Activated T-cell treated with anti-CD3 and anti-CD28 coated beads, Interleukin-2, amount 50 U/mL, for 72 hours (primary cell): ENCODE measurements at places on chromosomes 4 and X. TPM values are rescaled to one million over a fixed set of nuclear protein-coding genes. Genes with fewer than 3 reads are reported as not detected.

- peaks cover 15% of the 10 kb centered on the region for H3K27me3 ChIP-seq
- no peak overlapping the region for H3K4me3 ChIP-seq
- H3K36me3 ChIP-seq, result peaks cover 2% of the 10 kb centered on the region
- no peaks in the 10 kb centered on the region for H3K4me1 ChIP-seq
Observed at GRCh38 chr4:68209003-68209402, 36.5 kb downstream of the TMPRSS11B start.

GRCh38 chr4:102564399-102565059 lies 63.4 kb downstream of the NFKB1 start:
- H3K27ac ChIP-seq, result peak overlapping the region; percentile 10
- DNase-seq, result peak; percentile 40
- peaks cover 14% of the 10 kb centered on the region for H3K4me1 ChIP-seq
- H3K36me3 ChIP-seq, result peaks cover 21% of the 10 kb centered on the region
- no peaks in the 10 kb centered on the region for H3K27me3 ChIP-seq

GRCh38 chrX:12936947-12937346 lies 30.5 kb downstream of the TLR8 start:
- H3K36me3 ChIP-seq, result no peaks in the 10 kb centered on the region
- peaks cover 61% of the 10 kb centered on the region for H3K27me3 ChIP-seq
- no peaks in the 10 kb centered on the region for H3K4me1 ChIP-seq
- DNase-seq, result no peak
- no peak overlapping the region for H3K4me3 ChIP-seq
- no peak overlapping the region for H3K27ac ChIP-seq

Gene FAM184B
- total RNA-seq, result not detected

- H3K36me3 ChIP-seq, result no peaks in the 10 kb centered on the region
- no peak for DNase-seq
- H3K4me3 ChIP-seq, result no peak overlapping the region
- peaks cover 43% of the 10 kb centered on the region for H3K27me3 ChIP-seq
Observed at GRCh38 chrX:50117476-50117875, 83.3 kb downstream of the AKAP4 start.

DNA sequence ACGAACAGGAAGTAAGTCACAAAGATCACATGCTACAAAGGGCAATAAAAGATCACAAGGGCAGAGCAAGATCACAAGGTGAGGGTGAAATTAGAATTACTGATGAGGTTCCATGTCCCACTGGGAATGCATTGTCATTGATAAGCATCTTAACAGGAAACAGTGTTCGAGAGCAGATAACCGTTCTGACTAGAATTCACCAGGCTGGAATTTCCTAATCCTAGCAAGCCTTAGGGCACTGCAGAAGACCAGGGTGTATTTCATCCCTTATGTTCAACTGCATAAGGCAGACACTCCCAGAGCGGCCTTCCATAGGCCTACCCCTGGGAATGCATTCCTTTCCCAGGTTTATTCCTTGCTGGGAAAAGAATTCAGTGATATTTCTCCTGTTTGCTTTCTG lies 980.6 kb upstream of the LCORL start:
- no peak overlapping the region for H3K4me3 ChIP-seq
- DNase-seq, result no peak
- no peaks in the 10 kb centered on the region for H3K36me3 ChIP-seq
- no peak overlapping the region for H3K27ac ChIP-seq
- no peaks in the 10 kb centered on the region for H3K4me1 ChIP-seq

Gene PAGE1
- not detected for total RNA-seq

Gene VCX
- total RNA-seq, result not detected

DNA sequence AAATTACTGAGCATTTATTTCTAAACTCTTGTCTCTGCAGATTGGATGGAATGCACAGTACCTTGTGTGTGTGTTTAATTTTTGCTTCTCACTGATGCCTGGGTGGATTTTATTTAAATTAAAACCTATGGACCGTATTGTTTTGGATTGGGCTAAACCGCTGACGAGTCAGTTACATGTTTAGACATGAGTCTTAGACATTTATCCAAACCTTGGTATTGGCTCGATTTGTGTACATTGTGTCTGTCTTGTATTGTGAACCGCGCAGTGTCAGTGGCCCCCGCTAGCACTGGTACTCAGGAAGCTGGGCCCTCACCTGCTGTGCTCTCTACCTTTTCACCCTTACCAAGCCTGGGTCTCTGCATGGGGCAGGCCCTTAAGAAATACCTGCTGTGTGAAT lies 40.8 kb upstream of the TADA2B start:
- peaks cover 3% of the 10 kb centered on the region for H3K36me3 ChIP-seq
- H3K4me1 ChIP-seq, result peaks cover 16% of the 10 kb centered on the region
- peak overlapping the region; percentile 93 for H3K27ac ChIP-seq
- no peaks in the 10 kb centered on the region for H3K27me3 ChIP-seq
- H3K4me3 ChIP-seq, result no peak overlapping the region

- no peaks in the 10 kb centered on the region for H3K4me1 ChIP-seq
- no peaks in the 10 kb centered on the region for H3K36me3 ChIP-seq
- H3K27me3 ChIP-seq, result no peaks in the 10 kb centered on the region
Observed at GRCh38 chrX:130741584-130741983, 161.4 kb downstream of the ENOX2 start.

DNA sequence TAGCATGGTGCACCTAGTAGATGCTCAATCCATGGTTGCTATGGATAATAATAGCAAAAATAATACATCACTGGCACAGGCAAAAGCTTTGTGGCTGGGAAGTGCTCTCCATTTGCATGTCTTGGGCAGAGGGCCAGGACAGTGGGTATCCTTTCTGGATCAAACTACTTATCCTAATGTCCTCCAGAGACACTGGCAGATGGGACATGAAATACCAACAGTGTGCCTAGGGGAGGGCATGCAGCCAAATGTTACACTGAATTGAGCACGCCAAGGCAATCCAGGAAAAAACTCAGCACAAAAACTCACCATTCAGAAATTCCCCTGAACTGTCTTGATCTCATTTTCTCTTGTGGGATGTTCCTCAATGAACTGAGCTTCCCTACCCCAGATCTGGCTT lies 98.6 kb upstream of the SCML1 start:
- no peak for DNase-seq
- no peak overlapping the region for H3K27ac ChIP-seq
- H3K36me3 ChIP-seq, result no peaks in the 10 kb centered on the region
- H3K4me1 ChIP-seq, result peaks cover 7% of the 10 kb centered on the region
- H3K27me3 ChIP-seq, result no peaks in the 10 kb centered on the region

GRCh38 chr4:86338521-86338920 lies 21.3 kb downstream of the MAPK10 start:
- no peaks in the 10 kb centered on the region for H3K27me3 ChIP-seq
- H3K36me3 ChIP-seq, result no peaks in the 10 kb centered on the region
- H3K4me1 ChIP-seq, result no peaks in the 10 kb centered on the region
- DNase-seq, result no peak
- no peak overlapping the region for H3K4me3 ChIP-seq

GRCh38 chr4:181949704-181950312 lies 293.4 kb upstream of the TENM3 start:
- no peaks in the 10 kb centered on the region for H3K27me3 ChIP-seq
- DNase-seq, result no peak
- H3K27ac ChIP-seq, result no peak overlapping the region
- H3K36me3 ChIP-seq, result no peaks in the 10 kb centered on the region

Gene PCDH11X
- not detected for total RNA-seq

GRCh38 chrX:53265771-53266574 lies 15.4 kb downstream of the IQSEC2 start:
- H3K27me3 ChIP-seq, result peaks cover 54% of the 10 kb centered on the region
- H3K4me1 ChIP-seq, result peaks cover 31% of the 10 kb centered on the region
- no peak overlapping the region for H3K27ac ChIP-seq
- no peaks in the 10 kb centered on the region for H3K36me3 ChIP-seq
- DNase-seq, result no peak
- no peak overlapping the region for H3K4me3 ChIP-seq

- H3K4me3 ChIP-seq, result no peak overlapping the region
- H3K27me3 ChIP-seq, result peaks cover 6% of the 10 kb centered on the region
- no peaks in the 10 kb centered on the region for H3K4me1 ChIP-seq
- H3K27ac ChIP-seq, result no peak overlapping the region
- no peaks in the 10 kb centered on the region for H3K36me3 ChIP-seq
- peak; percentile 23 for DNase-seq
Observed at GRCh38 chr4:109406337-109406931, 27.2 kb upstream of the SEC24B start.

DNA sequence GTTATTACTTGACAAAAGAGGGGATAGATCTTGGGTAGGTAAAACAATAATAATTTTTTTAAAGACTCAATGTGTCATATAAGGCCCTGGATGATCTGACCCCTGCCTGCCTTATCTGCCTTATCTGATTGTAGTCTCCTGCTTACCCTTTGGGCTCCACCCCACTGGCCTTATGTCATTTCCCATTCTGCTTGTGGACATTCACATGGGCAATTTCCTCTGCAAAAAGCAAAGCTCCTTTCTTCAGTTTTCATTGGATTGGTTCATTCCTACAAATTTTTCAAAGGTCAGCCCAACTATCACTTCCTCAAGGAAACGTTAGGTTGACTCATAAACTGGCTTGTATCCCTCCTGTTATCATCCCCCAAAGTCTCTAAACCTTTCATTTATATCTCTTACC lies 15.7 kb upstream of the TET2 start:
- peaks cover 7% of the 10 kb centered on the region for H3K27me3 ChIP-seq
- no peak overlapping the region for H3K4me3 ChIP-seq
- no peak for DNase-seq
- peaks cover 8% of the 10 kb centered on the region for H3K4me1 ChIP-seq

DNA sequence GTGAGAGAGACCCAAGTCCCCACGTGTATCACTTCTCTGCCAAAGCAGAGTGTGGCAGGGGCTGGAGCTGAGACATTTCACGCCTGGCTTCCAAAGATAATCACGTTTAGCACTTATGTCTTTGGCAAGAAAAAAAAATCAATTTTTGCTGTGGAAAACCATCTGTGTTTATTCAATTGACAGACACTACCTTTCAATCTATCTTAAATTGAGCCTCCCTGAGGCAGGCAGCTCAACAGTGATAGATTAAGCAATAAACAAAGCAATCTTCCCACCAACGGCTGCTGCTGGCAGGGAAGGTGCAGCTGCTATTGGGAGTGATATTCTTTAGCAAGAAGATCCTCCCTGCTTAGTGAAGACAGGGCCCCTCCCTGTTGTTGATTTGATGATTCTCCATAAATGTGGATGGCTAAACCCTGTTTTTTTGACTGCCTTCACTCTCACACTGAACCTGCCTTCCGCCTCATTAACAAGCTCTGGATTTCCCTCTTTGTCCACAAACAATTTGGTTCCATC lies 11.6 kb upstream of the MAGEB17 start:
- H3K27me3 ChIP-seq, result peaks cover 34% of the 10 kb centered on the region
- H3K4me3 ChIP-seq, result no peak overlapping the region
- no peak overlapping the region for H3K27ac ChIP-seq
- no peaks in the 10 kb centered on the region for H3K36me3 ChIP-seq
- H3K4me1 ChIP-seq, result no peaks in the 10 kb centered on the region

DNA sequence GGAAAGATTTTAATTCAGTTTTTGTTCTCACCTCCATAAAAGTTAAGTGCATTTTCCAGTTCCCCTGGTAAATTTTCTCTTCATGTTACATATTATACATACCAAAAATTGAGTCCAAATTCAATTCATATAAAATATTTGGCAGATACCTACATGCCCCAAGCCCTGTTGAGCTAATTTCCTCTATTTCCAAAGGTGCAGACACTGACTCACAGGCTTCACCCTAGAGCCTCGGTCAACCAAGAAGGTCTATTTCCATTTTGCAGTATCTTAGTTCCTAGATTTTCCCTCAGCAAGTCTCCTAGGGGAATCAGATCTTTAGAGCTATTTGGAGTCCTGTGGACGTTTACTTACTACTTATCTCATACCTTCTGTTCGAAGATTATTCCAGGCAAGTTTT lies 174.4 kb downstream of the TSPAN5 start:
- peaks cover 6% of the 10 kb centered on the region for H3K36me3 ChIP-seq
- peak overlapping the region; percentile 86 for H3K4me3 ChIP-seq
- no peak for DNase-seq

GRCh38 chr4:75031775-75032174 lies 98.9 kb downstream of the PARM1 start:
- H3K27me3 ChIP-seq, result no peaks in the 10 kb centered on the region
- no peak for DNase-seq
- H3K4me3 ChIP-seq, result no peak overlapping the region
- no peaks in the 10 kb centered on the region for H3K36me3 ChIP-seq
- no peaks in the 10 kb centered on the region for H3K4me1 ChIP-seq
- H3K27ac ChIP-seq, result no peak overlapping the region

DNA sequence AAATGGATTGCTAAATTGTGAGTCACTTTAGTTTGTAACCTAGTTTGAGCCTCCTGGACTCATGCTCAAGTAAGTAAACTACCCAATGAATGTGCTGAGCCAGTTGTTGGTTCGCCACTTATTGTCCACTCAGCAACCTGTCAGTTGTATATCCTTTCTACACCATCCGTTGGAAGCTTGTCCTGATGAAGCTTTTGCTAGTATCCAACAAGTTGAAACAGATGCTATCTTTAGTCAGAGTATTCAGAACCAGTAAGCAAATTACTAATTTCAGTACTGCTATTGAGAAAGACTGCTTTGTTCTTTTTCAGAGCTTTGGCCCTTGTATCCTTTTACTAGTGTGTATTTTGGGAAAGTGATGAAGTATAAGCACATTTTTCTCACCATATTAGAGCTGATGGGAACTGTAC lies 4.3 kb upstream of the NAA15 start:
- H3K27me3 ChIP-seq, result no peaks in the 10 kb centered on the region
- peaks cover 7% of the 10 kb centered on the region for H3K36me3 ChIP-seq
- H3K27ac ChIP-seq, result peak overlapping the region; percentile 63
- no peak overlapping the region for H3K4me3 ChIP-seq
- peaks cover 45% of the 10 kb centered on the region for H3K4me1 ChIP-seq
- no peak for DNase-seq

Gene CFI
- 0.81 TPM for total RNA-seq

DNA sequence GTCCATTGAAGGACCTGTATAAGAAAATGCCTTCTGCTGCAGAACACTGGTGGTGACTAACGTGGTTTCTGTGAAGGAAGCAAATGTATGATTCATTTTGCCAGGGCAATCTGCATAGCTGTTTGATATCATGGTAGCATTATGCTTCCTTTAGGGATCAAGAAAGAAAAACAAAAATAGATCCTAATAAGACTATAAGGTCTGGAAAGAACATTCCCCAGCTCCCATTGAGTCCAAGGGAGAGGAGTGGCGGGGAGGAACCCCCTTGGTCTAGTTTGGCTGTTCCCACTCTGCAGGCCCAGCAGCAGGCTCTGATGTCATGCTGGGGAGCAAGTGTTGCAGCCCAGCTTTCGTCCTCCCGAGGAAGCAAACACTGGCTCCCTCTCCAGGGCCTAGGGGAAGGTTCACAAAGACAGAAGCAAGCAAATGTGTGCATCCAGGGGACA lies 154.5 kb upstream of the GALNT7 start:
- H3K27me3 ChIP-seq, result no peaks in the 10 kb centered on the region
- peaks cover 9% of the 10 kb centered on the region for H3K4me1 ChIP-seq
- no peak for DNase-seq
- H3K36me3 ChIP-seq, result no peaks in the 10 kb centered on the region
- H3K27ac ChIP-seq, result no peak overlapping the region

Gene MTNR1A
- not detected for total RNA-seq

- H3K36me3 ChIP-seq, result no peaks in the 10 kb centered on the region
- H3K4me3 ChIP-seq, result no peak overlapping the region
- H3K27ac ChIP-seq, result no peak overlapping the region
- no peaks in the 10 kb centered on the region for H3K27me3 ChIP-seq
- H3K4me1 ChIP-seq, result no peaks in the 10 kb centered on the region
Observed at GRCh38 chr4:125826801-125827695, 512.3 kb downstream of the FAT4 start.

GRCh38 chr4:138910914-138911336 lies 104.7 kb upstream of the NOCT start:
- H3K27me3 ChIP-seq, result peaks cover 8% of the 10 kb centered on the region
- no peaks in the 10 kb centered on the region for H3K36me3 ChIP-seq
- no peak for DNase-seq

Gene FAM9B
- total RNA-seq, result not detected
